ENCODE measurements at places on chromosomes 5 and 9. TPM values are rescaled to one million over a fixed set of nuclear protein-coding genes. Genes with fewer than 3 reads are reported as not detected.

DNA sequence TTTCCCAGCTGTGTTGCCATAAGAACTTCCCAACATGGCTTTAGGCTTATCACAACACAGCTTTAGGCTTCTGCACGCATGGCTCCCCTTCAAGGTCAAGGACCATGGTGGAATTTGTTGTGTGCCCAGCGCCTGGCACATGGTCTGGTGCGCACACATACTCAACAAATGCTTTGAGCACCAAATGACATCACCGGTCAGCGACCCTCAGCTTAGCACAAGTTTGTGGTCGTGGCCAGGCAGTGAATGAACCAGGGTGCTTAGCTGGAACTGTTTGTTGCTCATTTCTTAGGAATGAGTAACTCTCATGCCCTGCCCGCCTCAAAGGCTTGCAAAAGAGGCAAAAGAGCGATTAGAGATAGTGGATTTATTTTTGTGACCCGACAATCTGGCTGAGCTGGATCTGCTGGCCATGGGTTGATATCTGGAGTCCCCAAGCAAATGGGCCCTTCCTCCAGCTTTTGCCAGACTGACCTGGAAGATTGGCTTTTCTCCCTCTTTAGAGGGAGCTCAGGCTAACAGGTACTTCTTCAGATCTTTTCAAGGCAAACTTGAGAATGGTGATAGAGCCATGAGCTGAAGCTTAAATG lies 58.9 kb downstream of the DAP start:
- peak; percentile 96 for DNase-seq

DNA sequence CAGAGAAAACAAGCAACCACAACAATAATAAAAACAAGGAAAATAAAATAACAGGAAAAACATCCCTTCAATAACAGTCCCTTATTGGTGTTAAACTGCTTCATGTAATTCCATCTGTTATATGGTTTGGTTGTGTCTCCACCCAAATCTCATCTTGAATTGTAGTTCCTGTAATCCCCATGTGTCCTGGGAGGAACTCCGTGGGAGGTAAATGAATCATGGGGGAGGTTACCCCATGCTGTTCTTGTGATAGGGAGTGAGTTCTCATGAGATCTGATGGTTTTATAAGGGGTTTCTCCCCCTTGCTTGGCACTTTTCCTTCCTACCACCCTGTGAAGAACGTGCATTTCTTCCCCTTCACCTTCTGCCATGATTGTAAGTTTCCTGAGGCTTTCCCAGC lies 369.8 kb downstream of the TMEM232 start:
- no peak for DNase-seq

DNA sequence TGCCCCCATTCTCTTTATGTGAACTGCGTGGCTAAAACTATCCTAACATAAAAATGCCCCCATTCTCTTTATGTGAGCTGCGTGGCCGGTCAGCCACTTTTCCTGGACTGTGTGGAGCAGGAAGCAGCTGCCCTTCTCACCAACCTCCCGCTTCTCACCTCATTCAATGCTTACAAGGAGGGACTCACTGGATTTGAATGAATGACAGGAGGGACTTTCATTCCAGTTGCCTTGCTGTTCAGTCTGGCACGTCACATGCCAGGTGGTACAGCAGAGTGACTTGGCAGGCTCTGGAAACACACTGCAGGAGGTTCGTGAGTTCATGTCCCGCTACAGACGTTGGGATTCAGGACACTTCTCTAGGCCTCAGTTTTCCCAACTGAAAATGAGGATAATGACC lies 60.2 kb upstream of the NFIL3 start:
- DNase-seq = no peak

DNA sequence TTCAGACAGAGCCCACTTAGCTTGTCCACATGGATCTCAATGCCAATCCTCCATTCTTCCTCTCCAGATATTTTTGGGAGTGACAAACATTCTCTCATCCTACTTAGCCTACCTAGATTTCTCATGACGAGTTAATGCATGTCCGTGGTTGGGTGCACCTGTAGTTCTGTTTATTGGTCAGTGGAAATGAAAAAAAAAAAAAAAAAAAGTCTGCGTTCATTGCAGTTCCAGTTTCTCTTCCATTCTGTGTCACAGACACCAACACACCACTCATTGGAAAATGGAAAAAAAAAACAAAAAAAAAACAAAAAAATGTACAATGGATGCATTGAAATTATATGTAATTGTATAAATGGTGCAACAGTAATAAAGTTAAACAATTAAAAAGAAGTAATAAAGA lies 59.0 kb downstream of the BASP1 start:
- no peak for DNase-seq

- no peak for DNase-seq
Observed at GRCh38 chr5:79171635-79172245, 60.1 kb downstream of the BHMT start.

DNA sequence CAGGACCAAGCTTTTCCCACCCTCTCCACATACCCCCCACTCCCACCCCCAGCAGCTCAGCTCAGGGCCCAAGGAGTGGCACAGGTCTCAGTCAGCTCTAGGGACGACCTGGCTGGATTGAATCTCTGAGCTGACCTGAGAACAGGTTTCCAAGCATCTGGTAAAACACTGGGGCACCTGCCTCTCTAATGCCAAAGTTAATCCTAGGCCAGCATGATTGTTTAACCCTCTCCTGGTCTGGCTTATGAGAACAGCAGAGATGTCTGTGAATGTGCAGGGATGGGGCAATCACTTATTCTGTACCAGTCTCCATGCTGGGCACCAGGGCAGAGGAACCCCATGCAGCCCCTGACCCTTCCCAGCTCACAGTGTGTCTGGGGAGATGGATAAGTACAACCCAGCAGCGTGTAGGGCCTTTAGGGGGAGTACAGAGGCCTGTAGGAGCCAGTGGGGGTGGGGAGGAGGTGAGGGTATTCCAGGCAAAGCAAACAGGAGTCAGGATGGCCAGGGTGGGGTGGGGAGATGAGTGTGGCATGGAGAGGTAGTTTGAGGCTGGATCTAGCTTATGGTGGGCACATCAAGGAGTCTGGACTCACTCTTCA lies 678 bp upstream of the KIF12 start:
- no peak for DNase-seq

GRCh38 chr5:42321785-42322184 lies 101.5 kb upstream of the GHR start:
- DNase-seq = no peak

DNA sequence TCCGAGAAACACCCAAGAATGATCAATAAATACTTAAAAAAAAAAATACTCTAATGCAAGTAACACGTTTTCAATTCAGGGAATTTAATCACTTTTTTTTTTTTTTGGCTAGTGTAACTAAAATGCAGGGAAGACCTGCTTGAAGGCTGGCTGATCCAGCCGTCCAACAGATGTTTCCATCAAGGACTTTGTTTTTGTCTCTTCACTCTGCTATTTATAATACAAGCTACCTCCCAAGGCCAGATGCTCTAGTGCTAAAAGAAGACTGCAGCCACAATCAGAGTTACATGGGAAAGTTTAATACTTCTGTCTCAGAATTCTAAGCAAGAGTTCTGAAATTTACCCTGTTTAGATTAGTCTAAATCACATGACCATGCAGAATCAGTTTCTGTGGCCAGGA lies 14.5 kb downstream of the TBCA start:
- DNase-seq = no peak

GRCh38 chr5:30607301-30607894 lies 586.1 kb upstream of the CDH6 start:
- DNase-seq = no peak

GRCh38 chr9:135478829-135479468 lies 633 bp upstream of the PPP1R26 start:
- no peak for DNase-seq

DNA sequence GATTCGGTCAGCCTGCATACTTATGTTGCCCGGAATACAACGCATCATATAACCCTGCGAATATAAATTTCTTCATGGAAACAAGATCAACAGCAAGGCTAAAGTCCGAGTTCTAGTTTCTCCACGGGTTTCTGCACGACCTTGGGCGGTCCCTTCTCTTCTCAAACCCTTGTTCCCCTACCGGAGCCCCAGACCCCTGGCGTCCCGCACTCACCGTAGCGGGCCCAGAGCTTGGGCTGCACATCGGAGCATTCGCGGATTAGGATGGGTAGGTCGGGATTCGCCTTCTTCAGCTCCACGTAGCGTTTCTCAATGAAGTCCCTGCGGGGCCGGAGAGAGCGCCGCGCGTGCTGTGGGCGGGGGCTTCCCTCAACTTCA lies 399 bp downstream of the NDUFA2 start:
- DNase-seq = no peak

GRCh38 chr9:111456529-111456928 lies 27.7 kb downstream of the ECPAS start:
- DNase-seq = no peak

- no peak for DNase-seq
Observed at GRCh38 chr9:87650611-87651295, 75.2 kb upstream of the CTSL start.

DNA sequence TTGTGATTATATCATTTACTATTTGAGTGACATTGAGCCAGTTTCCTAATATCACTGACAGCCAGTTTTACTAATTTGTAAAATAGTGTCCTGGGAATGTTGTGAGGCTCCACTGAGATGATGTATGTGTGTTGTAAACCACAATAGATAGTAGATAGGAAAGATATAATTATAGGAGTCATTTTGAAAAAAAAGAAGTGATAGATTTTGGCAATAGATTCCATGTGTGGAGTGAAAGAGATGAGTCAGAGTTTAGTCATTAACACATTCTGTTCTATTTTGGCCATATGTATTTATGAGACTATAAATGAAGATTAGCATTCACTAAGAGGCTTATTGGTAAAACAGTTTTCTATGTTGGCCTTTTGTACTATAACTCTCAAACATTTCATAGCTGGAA lies 388.2 kb downstream of the FAM170A start:
- DNase-seq = no peak

DNA sequence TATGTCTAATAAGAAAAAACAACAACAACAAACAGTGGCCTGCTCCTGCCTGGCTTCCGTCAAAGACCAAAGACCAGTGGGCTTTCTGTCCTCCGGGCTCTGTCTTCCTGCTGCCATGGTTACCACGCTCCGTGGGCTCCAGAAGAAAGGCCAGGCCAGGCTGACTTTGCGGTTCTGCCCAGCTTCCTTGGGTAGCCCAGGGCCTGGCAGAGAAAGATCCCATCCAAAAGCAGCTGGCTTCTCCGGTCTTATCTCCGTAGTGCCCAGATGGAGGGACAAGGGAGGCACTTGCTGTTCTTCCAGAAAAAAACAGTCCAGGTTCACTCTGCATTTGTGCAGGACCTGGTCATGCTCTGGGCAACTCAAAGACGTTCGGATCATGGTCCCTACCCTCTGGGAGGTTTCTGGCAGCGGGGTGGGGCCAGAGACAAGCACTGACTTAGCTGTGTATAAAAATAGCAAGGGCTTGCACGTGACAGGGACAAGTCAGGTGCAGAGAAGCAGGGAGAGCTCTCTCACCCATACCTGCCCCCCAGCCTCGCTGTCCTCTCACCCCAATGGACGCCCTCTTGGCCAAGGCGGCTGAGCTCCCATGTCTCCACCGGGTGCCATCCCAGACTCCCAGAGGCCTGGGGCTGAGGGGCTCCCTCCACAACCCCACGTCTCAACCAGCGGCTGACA lies 212.2 kb downstream of the C9orf50 start:
- no peak for DNase-seq

DNA sequence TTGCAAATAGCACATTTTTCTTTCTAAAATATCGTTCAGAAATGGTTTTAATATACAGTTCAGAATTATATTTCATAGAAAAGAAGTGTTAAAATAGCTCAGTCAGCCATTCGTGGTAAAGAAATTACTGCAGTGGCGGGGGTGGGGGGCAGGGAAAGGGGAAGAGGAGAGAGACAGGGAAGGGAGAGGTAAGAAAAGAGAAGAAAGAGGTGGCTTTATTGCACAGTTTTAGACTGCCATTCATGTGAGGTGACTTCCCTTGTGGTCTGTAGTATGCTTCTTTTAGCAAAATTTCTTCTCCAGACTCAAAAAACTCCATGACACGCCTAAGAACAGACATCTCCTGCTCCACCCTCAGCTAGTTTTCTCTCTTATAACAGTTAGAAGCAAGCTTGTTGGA lies 259.6 kb downstream of the TRPM3 start:
- no peak for DNase-seq

- DNase-seq = no peak
Observed at GRCh38 chr9:129383019-129383560, 205.0 kb upstream of the IER5L start.

GRCh38 chr9:19397845-19398244 lies 11.0 kb upstream of the ACER2 start:
- DNase-seq = no peak

DNA sequence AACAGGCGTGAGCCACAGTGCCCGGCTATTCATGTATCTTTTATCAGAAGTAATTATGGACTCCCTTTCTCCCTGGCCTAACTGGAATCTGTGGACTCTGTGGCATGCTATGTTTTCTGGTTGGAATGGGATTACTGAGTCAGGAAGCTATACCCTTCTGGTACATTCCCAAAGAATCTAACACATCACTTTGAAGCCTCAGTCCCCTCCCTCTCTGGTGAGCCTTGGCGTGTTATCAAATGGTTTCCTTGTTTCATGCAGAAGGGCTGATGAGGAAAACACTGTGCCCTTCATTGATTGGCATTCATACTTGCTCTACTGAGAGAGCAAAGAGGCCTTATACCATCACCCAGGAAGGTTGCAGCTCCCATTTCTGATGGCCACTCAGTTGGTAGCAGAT lies 22.9 kb downstream of the C5orf15 start:
- DNase-seq = no peak

DNA sequence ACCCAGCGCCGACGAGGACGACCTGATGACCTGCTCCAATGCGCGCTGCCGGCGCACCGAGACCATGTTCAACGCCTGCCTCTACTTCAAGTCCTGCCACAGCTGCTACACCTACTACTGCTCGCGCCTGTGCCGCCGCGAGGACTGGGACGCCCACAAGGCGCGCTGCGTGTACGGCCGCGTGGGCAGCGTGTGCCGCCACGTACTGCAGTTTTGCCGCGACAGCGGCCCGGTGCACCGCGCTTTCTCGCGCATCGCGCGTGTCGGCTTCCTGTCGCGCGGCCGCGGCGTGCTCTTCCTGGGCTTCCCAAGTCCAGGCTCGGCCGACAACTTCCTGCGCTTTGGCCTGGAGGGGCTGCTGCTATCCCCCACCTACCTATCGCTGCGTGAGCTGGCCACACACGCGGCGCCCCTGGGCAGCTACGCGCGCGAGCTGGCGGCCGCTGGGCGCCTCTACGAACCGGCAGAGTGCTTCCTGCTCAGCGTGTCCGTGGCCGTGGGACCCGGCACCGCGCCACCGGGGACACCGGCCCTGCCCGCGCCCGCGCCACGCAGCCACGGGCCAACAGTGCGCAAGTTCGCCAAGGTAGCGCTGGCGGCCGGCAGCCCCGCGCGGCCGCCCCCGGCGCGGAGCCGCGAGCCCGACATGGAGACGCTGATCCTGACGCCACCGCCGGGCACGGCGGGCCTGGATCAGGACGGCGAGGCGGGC lies 2.7 kb upstream of the PHPT1 start:
- no peak for DNase-seq

The SELENOP gene
- total RNA-seq = 2.1 TPM

The DTWD2 gene
- 8.8 TPM for total RNA-seq

The FRRS1L gene
- 0.69 TPM for total RNA-seq

The GARNL3 gene
- total RNA-seq = 10.4 TPM

The CCL27 gene
- total RNA-seq = not detected

The MGAT1 gene
- total RNA-seq = 71.7 TPM

The ICE1 gene
- total RNA-seq = 19.1 TPM

The GARIN3 gene
- total RNA-seq = not detected

The SLC26A2 gene
- total RNA-seq = 11.9 TPM

The ITGA1 gene
- total RNA-seq = 2.2 TPM
